ENCODE measurements at places on chromosomes 1 and 21.

- DNase-seq = no peak
Observed at GRCh38 chr1:64755361-64755760, 10.5 kb downstream of the RAVER2 start.

DNA sequence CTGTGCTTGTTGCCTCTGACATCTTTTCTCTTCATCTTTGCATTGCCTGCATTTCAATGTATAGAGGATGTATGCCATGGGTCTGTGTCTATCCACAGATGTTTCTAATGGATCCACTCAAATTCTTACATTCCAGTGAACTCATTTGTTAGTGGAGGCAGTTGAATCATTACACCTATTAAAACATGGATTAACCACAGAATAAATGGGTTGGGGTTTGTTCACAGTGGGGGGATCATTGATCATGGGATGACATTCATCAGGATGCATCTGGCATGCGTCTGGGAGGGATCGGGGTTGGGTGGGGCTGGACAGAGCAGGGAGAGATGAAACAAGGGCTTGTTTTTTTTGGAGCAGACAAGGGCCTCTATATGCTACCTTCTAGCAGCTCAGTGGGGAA, 182.5 kb downstream of the RHOU start:
- no peak for DNase-seq

GRCh38 chr1:160640359-160641123, 6.3 kb downstream of the SLAMF1 start:
- DNase-seq = peak; percentile 56

GRCh38 chr21:41037936-41038335, 130.0 kb upstream of the BACE2 start:
- no peak for DNase-seq

DNA sequence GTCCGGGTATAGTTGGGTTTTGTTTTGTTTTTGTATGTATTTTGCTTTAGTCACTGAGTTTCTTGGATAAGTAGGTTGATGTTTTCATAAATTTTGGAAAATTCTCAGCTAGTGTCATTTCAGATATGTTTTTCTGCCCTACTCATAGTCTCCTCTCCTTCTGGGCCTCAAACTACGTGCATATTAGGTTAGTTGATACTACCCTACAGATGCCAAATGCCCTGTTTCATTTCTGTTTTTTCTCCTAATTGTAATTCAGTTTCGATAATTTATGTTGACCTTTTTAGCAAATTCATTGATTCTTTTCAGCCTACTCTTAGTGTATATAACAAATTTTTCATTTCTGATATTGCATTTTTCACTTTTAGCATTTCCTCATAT, 268.6 kb upstream of the RGS18 start:
- DNase-seq = no peak

- DNase-seq = no peak
Observed at GRCh38 chr1:234897754-234898454, 230.7 kb downstream of the TOMM20 start.

DNA sequence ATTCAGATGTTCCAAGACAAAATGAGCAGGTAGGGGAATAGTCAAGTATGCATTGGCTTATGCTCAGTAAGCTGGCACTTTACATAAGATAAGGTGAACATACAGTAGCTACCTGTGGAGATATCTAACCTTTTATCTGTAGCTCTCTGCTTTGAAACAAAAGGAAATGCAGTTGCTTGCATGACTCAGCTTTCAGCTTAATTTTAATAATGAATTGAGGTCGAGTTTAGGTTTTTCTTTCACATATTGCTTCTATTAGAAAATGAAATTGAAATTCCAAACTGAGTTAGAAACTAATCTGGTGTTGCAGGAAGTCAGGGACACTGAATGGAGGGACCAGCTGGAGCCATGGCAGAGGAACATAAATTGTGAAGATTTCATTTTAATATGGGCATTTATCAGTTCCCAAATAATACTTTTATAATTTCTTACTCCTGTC, 8.3 kb downstream of the FRRS1 start:
- DNase-seq = no peak

DNA sequence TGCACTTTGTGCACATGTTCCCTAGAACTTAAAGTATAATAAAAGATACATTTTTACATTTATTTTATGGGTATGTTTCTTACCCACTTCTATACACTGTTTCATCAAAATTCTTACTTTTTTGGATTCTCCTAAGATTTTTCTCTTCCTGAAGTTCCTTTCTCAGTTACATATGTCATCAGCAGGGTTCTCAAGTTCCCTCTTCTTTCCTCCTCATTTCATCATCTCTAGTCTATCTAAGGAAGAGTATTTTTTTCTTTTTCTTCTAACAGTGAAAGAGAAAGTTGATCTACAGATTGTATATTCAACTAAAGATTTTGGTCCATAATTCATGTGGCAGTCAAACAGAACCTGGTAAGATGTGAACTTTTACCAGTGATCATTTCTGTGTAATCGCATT, 41.2 kb upstream of the CYYR1 start:
- DNase-seq = no peak

- no peak for DNase-seq
Observed at GRCh38 chr1:218886101-218886871, 287.4 kb upstream of the LYPLAL1 start.

DNA sequence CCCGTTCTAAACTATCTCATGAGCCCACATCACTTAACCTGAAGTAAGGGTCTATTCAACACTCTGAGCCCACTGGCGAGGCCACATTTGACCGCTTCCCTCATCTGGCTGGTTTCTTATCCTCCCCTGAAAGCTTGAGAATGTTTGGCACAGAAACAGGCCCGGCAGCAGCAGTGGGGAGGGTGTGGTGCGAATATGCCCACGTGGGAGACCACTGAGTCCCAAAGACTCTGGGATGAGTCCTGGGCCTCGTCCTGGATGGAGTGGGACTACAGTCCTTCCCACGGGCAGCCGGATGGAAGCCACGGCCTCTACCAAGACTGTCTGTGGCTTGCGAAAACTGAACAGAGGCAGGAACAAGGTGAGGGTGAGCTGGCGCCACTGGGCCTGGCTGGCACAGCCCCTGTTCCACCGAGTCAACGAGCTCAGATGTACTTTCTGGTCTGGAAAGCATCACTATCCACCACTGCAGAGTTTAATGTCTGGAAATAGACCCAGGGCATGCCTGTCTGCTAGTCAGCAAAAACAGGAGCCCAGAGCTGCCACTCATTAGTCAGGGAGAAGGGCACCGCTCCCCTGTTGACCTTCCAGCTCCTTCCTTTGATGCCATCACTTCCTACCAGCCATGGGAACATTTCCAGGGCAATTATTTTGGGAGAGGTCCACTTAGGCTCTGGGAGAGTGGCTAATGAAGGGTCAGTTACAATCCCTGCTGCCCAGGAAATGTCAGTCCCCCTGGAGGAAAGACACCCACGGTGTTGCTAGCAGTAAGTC, 386.6 kb downstream of the MATN1 start:
- DNase-seq = no peak

- DNase-seq = no peak
Observed at GRCh38 chr1:41799723-41800122, 119.0 kb downstream of the HIVEP3 start.

GRCh38 chr21:42218836-42219605, at the start of gene ABCG1:
Gene ABCG1, plus strand, starts transcription at chr21:42219140. Its CDS starts 123 bp downstream, at chr21:42219263.
- DNase-seq = no peak

GRCh38 chr1:150281758-150282557, at the start of gene CIART:
Gene CIART, plus strand, starts transcription at chr1:150282554. Its CDS starts 714 bp downstream, at chr1:150283268.
- DNase-seq = no peak
